ENCODE measurements at places on chromosomes 5 and 9.

DNA sequence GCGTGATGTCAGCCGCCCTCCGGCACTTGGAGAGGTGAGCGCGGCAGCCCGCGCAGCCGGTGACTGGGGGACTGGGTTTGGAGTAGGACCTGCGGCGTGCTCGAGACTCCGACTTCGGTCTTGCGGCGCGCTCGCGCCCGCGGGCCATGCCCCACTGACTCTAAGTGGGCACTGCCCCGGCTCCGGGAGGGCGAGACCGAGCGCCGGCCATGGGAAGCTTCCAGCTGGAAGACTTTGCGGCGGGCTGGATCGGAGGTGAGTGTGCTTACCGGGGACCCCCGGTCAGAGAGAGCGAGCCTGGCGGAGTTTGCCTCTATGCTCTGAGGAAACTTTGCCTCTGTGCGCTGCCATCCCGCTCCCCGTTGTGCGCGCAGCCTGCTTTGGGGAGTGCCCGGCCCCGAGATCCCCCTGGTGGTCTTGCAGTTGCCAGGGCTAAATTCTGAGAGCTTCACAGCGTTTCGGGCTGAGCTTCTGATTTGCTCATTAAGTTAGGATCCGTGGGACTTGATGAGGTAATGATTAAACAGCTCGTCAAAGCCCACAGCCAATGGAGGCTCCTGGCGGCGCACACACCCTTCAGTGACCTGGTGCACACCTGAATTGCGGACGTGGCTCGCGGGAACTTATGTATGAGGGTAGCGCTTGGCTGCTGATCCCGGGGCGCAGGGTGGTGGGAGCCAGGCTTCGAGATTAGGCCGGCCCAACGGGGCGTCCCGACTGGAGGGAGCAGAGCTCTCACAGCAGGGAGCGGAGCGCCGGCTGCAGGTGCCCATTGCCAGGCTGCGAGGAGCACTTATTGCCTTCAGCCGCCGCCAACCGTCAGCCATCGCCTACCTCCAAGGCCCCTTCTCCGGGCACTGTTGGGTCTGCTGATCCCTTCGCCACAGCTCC, at the start of gene SLC25A48:
Gene SLC25A48 (plus strand): TSS at position 25 of the 891 bp plus-strand sequence. CDS start 185 bp downstream, at position 210.
- peak; percentile 44 for DNase-seq

DNA sequence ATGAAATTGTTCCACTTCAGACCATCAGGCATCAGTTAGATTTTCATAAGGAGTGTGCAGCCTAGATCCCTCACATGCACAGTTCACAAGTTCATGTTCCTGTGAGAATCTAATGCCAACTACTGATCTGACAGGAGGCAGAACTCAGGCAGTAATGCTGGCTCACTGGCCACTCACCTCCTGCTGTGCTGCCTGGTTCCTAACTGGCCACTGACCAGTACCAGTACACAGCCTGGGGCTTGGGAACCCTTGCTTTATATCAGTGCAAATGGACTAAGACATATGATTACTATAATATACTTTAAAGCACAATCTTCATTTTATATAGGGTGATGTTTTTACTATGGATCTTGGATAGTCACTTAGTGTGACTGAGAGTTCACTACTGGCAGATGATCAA, 259.2 kb downstream of the SLCO4C1 start:
- no peak for DNase-seq

DNA sequence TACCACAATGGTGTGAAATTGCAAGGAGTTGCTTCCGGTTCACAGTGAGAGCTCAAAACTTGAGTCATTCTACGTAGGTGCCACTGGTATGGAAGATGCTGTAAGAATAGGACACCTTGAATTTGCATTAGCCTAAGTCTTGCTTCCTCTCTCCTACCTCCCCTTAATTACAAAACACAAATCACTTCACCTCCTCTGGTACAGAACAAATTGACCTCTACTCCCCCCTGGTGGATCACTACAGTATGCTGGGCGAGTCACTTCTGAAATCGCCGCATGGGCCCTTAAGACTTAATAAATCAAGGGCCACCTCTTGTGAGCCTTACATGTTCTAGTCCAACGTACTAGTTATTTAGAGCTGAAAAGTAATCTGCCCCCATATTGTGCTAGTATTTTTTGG, 145.3 kb upstream of the SMARCA2 start:
- peak; percentile 24 for DNase-seq

- no peak for DNase-seq
Measured at GRCh38 chr9:1995084-1995483, 20.1 kb upstream of the SMARCA2 start.

DNA sequence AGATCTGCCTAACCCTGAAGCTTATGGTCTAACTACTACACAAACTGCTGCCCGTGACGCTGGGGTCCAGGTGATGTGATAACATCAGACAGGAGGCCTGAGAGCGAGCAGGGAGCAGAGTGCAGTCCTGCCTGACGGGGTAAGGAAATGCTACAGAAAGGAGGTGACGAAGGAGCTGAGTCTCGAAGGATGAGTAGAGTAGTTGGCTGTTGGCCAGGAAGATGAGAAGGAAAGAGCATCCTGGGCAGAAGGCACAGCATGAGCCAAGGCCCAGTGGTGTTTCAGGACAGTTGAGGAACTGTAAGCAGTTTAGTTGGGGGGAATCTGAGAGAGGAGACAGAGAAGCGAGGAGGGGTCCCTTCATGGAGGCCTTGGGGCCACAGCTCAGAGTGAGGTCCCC, 136.0 kb upstream of the TBC1D2 start:
- DNase-seq: no peak

DNA sequence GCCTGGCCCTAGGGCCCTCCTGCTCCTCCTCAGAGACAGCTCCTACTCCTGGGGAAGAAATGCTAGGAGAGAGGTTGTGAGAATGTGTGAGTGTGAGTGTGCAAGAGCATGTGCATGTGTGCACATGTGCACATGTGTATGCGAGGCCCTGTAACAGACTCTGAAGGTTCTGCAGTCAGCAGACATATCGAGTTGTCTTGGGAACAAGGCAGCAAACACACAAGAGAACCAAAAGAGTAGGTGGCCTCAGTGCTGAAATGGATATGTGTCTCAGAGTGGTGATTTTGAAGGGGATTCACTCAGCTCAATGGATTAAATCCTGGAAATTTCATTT, 50.5 kb downstream of the MVB12B start:
- DNase-seq: no peak

- DNase-seq: peak; percentile 82
Measured at GRCh38 chr9:111955048-111955447, 58.4 kb downstream of the UGCG start.
